ENCODE measurements at places on chromosomes 5 and 9.
A peak's percentile ranks its signal among the peaks of the same experiment; 100 is the strongest.

DNA sequence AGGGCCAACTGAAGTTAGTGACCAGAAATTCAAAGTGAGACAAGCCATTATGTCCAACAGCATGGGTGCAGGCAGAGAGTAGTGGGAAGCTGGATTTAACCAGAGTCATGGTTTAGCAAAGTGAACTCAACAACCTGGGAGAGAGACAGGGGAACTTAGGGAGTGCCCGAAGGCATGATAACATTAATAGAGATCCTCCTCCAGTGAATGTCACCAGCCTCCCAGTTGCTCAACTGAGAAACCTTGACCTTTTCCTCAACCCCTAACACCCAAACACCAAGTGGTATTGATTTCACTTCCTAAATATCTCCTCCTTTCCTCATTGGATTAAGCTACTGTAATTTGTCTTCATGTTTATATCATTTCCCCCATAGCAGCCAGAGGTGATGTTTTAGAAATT lies 42.6 kb downstream of the HMGCS1 start:
- DNase-seq: no peak

- DNase-seq: no peak
Observed at GRCh38 chr5:34523387-34523726, 132.8 kb upstream of the RAI14 start.

- no peak for DNase-seq
Observed at GRCh38 chr9:79917421-79917820, 345.7 kb downstream of the TLE4 start.

DNA sequence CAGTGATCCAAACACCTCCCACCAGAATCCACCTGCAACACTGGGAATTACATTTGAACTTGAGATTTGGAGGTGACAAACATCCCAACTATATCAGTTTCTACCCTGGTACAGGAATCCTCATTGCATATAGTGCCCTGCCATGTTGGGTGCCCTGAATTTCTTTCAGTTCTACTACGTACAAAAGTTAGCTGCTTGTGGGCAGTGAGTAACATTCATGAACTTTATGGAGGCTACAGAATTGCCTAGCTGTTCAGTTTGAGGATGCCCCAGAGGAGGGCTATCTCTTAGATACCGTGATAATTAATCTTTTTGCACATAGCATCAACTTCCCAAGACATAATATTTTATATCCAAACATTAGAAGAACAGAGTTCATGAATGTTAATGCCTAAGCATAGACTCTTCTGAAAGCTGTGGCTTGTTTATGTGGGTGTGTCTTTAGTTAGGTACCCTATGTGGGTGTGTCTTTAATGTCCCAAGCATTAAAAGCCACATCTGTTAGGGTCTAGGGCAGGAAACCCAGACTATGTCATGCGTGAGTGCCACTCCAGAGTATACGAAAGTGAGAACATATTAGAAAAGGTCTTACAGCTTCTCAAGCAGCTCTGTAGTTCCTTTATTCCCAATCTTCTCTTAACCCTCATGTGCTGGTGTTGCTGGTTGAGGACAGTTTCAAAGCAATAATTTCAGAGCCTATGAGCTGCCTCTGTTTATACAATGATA lies 47.0 kb upstream of the CHD1 start:
- no peak for DNase-seq

GRCh38 chr5:89816038-89816437 lies 593.5 kb downstream of the CETN3 start:
- DNase-seq: no peak

GRCh38 chr5:59542851-59543820 lies 350.4 kb downstream of the PDE4D start:
- DNase-seq: no peak

GRCh38 chr9:22392523-22392922 lies 54.1 kb upstream of the DMRTA1 start:
- DNase-seq: no peak

GRCh38 chr9:74006935-74007334 lies 490.2 kb upstream of the RORB start:
- DNase-seq: peak; percentile 62

- no peak for DNase-seq
Observed at GRCh38 chr5:135497971-135498636, 37.7 kb downstream of the NEUROG1 start.

GRCh38 chr9:5002811-5003210 lies 17.7 kb downstream of the JAK2 start:
- DNase-seq: no peak

DNA sequence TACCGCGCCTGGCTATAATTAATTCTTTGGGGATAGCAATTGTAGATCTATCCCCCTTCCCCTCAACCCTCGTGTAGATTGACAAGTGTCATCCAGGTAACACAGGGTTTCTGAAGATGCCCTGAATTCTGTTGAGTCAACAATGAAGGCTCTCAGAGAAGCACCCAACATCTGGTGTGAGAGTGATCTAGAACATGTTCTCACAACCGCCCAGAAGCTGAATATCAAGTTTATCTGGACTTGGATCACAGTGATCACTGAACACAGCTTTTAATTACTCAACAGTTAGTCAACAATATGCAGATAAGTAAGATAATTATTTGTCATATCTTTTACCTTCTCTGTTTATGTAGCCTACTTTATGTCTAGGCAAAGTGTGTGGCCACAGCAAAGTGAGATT lies 204.2 kb upstream of the RGMB start:
- DNase-seq: no peak
